HCT116 (cell line): ENCODE measurements at places on chromosomes 5 and 9. TPM values are rescaled to one million over a fixed set of nuclear protein-coding genes. Genes with fewer than 3 reads are reported as not detected.

DNA sequence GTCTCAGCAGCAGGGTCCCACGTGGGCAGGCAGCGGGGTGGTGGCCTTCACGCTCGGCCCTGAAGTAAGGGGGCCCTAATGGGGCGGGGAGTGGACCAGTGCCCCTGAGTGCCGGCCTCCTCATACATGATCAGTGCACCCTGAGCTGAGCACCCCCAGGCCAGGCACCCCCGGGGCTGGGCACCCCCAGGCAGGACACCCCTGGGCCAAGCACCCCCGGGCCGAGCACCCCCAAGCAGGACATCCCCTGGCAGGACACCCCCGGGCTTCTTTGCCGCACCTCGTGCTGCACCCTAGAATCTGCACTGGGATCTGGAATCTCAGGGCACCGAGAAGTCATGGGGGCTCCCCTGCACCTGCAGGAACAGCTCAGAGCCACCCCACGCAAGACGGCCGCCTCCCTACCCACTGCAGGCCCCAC lies 51.4 kb downstream of the EXD3 start:
- no peaks in the 10 kb centered on the region for H3K27me3 ChIP-seq
- no peaks in the 10 kb centered on the region for H3K36me3 ChIP-seq
- H3K27ac ChIP-seq, result no peak overlapping the region

DNA sequence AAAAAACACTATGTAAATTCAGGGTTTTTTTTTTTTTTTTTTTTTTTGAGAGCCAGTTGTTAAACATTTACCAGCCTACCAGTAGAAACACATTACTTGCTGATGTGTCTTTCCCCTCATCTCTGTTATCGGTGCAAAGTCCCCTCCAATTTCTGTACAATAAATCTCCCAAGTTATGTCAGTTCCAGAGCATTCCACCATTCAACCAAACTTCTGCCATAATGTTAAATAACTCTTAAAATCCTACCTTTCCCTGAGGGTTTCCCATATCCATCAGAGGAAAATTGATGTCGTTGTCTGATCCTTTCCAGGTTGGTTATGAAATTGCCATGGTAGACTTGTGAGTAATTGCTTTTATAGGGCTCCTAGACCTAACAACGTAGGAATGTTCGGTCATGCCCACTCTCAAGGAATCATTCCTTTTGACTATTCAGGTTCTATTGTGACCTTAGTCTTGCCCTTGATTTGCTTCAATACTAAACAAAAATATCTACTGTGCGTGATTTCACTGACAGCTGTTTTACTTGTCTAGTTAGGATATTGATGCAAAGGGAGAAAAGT lies 5.6 kb upstream of the PPP2R2B start:
- peaks cover 4% of the 10 kb centered on the region; the same call in 1 of the 2 replicates for H3K27me3 ChIP-seq
- H3K4me1 ChIP-seq, result no peaks in the 10 kb centered on the region
- DNase-seq, result no peak
- H3K36me3 ChIP-seq, result no peaks in the 10 kb centered on the region

DNA sequence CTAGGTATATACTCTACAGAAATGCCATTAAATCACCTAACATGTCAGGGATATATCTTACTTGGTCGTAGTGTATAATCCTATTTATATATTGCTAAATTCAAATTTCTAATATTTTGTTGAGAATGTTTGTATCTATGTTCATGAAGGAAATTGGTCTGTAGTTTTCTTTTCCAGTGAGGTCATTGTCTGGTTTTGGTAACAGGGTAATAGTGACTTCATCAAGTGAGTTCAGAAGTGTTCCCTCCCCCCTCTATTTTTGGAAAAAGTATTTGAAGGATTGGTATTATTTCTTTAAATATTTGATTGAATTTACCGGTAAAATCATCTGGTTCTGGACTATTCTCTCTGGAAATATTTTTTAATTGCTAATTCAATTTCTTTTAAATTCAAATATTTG lies 23.5 kb upstream of the EBF1 start:
- H3K4me1 ChIP-seq, result no peaks in the 10 kb centered on the region
- no peak overlapping the region for H3K4me3 ChIP-seq
- no peaks in the 10 kb centered on the region for H3K36me3 ChIP-seq
- H3K27me3 ChIP-seq, result peaks cover 22% of the 10 kb centered on the region
- H3K27ac ChIP-seq, result no peak overlapping the region

DNA sequence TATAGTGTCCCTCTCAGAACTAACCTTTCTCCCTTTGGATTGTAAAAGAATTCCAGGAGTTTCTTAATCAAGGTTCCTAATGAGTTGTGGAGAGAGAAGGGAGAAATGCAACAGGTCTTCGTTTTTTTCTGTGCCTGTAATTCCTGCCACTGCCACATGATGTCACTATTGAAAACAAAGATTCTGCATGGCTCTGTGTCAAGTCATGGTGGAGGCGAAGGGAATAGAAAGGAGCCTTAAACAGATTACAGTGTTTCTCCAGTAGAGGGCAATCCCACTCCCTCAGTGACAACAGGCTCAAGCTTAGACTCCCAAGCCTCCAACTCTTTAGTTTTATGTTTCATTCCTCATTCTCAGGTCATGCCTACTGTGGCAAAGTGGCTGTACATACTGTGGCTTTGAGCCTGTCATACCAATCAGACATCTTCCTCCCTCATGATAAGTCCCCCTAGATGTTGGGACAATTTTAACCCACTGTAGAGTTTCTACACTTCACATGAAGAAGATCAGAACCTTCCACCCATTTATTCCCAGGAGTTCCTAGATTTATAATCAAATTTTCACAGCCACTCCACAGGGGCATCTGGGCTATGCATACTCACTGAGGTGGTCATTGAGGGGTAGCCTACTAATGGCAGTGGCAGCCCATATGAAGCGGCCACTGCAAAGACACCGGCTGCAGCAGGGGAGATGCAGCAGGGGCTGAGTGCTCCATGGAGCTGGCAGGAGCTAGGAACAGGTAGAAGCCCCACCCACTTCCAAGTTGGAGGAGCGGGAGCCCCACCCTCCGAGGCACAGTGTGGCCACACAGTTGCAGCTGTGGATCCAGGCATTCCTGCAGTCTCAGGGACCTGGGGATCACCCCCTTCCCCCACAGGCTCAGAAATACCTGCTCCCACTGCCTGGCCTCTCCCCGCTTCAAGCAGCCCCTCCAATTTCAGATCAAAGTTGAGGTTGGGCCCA lies 97.4 kb upstream of the TRIM32 start:
- H3K4me1 ChIP-seq, result peaks cover 4% of the 10 kb centered on the region; the same call in 1 of the 2 replicates
- H3K27me3 ChIP-seq, result no peaks in the 10 kb centered on the region
- no peaks in the 10 kb centered on the region for H3K36me3 ChIP-seq
- H3K4me3 ChIP-seq, result no peak overlapping the region

GRCh38 chr5:32600054-32600622 lies 14.8 kb downstream of the SUB1 start:
- H3K4me1 ChIP-seq, result peaks cover 12% of the 10 kb centered on the region; the same call in 1 of the 2 replicates
- no peak overlapping the region for H3K4me3 ChIP-seq
- no peaks in the 10 kb centered on the region for H3K27me3 ChIP-seq
- no peak overlapping the region for H3K27ac ChIP-seq
- peaks cover 51% of the 10 kb centered on the region for H3K36me3 ChIP-seq

DNA sequence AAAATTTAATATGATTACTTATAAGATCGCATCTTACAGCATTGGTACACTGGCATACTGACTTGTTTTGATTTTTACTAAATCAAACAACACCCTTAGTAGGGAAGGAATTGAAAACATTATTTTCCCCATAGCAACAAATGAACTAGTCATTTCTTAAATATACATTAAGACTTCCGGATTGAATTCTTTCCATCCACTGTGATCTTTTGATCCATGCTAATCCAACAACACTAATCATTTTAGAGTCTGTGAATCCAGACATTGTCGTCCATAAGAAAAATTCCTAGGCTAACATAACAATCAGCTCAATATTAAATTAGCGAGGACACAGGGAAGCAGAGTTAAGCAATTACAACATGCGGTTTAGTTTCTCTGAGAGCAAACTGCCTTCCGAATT lies 21.6 kb upstream of the ERAP1 start:
- H3K27me3 ChIP-seq, result peaks cover 2% of the 10 kb centered on the region; the same call in 1 of the 2 replicates
- H3K4me1 ChIP-seq, result no peaks in the 10 kb centered on the region
- H3K36me3 ChIP-seq, result no peaks in the 10 kb centered on the region
- no peak overlapping the region for H3K27ac ChIP-seq

DNA sequence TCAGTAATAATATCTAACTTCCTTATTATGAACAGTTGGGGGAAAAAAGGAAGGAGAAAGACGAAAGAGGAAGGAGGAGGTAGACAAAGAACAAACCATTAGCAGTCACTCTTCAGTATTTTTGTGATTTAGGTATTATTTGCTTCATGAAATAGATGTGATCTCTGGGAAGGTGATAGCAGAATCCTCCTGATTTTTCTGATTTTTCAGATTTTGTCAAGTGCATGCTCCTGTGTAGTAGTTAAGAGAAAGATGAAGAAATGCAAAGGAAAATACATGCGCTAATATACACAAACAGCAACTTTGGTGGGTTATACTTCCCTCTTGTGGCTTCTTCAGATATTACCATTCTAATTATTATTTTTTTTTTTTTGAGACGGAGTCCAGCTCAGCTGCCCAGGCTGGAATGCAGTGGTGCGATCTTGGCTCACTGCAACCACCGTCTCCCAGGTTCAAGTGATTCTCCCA lies 31.6 kb downstream of the LMNB1 start:
- H3K4me1 ChIP-seq, result no peaks in the 10 kb centered on the region
- H3K36me3 ChIP-seq, result peaks cover 29% of the 10 kb centered on the region
- no peak for DNase-seq
- H3K27me3 ChIP-seq, result no peaks in the 10 kb centered on the region

- no peak for DNase-seq
- no peaks in the 10 kb centered on the region for H3K36me3 ChIP-seq
- H3K4me1 ChIP-seq, result no peaks in the 10 kb centered on the region
- no peaks in the 10 kb centered on the region for H3K27me3 ChIP-seq
- no peak overlapping the region for H3K27ac ChIP-seq
Observed at GRCh38 chr5:76682387-76682786, 33.5 kb upstream of the F2R start.

DNA sequence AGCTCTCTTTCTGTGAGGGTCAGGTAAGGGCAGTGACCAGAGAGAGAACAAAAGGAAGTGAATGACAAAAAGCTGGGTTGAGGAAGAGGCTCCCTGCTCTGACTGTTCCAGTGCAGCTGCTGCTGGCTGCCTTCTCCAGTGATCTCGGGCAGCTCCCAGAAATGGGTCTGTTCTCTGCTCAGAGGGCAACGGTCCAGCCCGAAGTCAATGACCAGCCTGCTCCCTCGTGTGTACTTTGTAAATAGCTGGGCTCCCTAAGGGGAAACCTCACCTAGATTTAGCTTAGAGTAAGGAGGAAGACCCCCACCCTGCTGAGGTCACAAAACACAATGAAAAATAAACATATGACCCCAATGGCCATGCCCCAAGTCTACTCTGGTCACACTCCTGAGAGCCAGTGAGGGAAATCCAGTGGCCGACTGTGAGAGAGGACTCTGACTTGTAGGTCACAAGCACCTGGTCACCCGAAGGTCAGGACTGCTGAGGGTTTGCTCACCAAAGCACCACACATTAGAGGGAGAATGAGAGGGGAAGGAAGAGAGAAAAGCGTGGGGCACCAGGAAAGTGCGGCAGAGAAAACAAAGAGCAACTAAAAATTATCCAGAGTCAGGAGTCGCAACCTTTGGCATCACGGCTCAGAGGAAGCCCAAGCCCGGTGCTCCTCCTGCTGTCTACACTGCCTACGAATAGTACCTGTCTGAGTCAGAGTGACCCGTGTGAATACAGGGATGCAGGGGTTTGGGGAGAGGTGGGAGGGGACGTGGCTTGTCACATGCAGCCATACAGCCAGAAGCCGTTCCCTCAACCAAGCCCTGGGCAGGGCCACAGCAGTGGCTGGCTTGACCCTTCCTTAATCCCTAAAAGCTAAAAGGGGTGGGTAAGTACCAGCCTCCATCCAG lies 19.8 kb downstream of the NIPAL4 start:
- DNase-seq, result no peak
- peaks cover 20% of the 10 kb centered on the region for H3K36me3 ChIP-seq
- H3K27ac ChIP-seq, result no peak overlapping the region
- H3K4me1 ChIP-seq, result no peaks in the 10 kb centered on the region
- no peak overlapping the region for H3K4me3 ChIP-seq

- DNase-seq, result no peak
- H3K27ac ChIP-seq, result no peak overlapping the region
- no peak overlapping the region for H3K4me3 ChIP-seq
- no peaks in the 10 kb centered on the region for H3K36me3 ChIP-seq
Observed at GRCh38 chr5:125424402-125425141, 678.1 kb upstream of the ZNF608 start.

DNA sequence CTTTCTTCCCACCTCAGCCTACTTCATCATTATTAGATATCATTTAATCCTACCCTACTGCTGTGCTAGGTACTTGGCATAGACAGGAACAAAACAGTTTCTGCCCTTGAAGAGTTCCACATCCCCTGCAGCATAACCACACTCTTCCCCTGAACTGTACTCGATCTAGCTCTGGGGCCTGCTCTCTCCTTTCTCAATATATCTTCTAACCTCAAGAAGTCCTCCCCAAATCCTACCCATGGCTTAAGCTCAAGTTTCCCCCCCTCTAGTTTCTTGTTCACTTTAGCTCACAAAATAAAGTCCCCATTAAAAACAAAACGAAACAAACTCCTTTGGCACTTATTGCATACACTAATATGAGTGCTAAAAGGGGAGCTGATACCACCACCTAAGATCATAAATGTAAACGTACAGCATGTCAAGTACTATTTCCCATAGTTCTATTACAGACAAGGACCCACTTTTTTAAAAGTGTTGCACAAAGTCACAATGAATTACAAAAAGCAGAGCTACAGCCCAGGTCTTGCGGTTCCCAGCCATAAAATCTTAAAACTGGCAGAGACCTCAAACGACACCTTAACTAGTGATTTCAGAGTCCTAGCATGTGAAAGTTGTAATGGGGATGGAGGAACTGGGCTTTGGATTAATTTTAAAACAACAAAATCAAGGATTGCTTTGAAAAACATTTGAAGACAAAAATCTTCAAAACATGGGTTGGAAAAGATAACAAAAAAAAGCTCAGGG lies 80.7 kb downstream of the PTPDC1 start:
- H3K4me1 ChIP-seq, result peaks cover 33% of the 10 kb centered on the region
- H3K4me3 ChIP-seq, result no peak overlapping the region
- DNase-seq, result no peak
- H3K36me3 ChIP-seq, result peaks cover 4% of the 10 kb centered on the region; the same call in 1 of the 2 replicates
- no peaks in the 10 kb centered on the region for H3K27me3 ChIP-seq
- peak overlapping the region; percentile 42 for H3K27ac ChIP-seq

GRCh38 chr9:104617418-104617817 lies 586 bp downstream of the OR13C9 start:
- H3K27ac ChIP-seq, result no peak overlapping the region
- no peak for DNase-seq
- no peak overlapping the region for H3K4me3 ChIP-seq
- H3K27me3 ChIP-seq, result no peaks in the 10 kb centered on the region
- no peaks in the 10 kb centered on the region for H3K4me1 ChIP-seq

GRCh38 chr5:169697976-169698375 lies 60.9 kb downstream of the DOCK2 start:
- no peak for DNase-seq
- peaks cover 31% of the 10 kb centered on the region for H3K27me3 ChIP-seq
- H3K4me1 ChIP-seq, result no peaks in the 10 kb centered on the region; the same call in 1 of the 2 replicates
- H3K27ac ChIP-seq, result no peak overlapping the region
- no peak overlapping the region for H3K4me3 ChIP-seq

- H3K27me3 ChIP-seq, result no peaks in the 10 kb centered on the region
- no peaks in the 10 kb centered on the region for H3K36me3 ChIP-seq
- 0 out of 2 replicates have a peak overlapping the region, but pooled peaks have one; percentile 2 for H3K4me3 ChIP-seq
Observed at GRCh38 chr9:107210775-107211174, 72.3 kb upstream of the RAD23B start.

- H3K4me1 ChIP-seq, result no peaks in the 10 kb centered on the region
- DNase-seq, result no peak
- H3K27me3 ChIP-seq, result no peaks in the 10 kb centered on the region
- H3K27ac ChIP-seq, result no peak overlapping the region
- no peak overlapping the region for H3K4me3 ChIP-seq
Observed at GRCh38 chr9:79664375-79664831, 92.6 kb downstream of the TLE4 start.

Gene BTNL9
- total RNA-seq, result 11.7 TPM

Gene GARIN3
- total RNA-seq, result not detected

Gene GOLGA2
- 67.0 TPM for total RNA-seq

Gene OR2V1
- not detected for total RNA-seq
